ENCODE measurements at places on chromosomes 12 and 14.

DNA sequence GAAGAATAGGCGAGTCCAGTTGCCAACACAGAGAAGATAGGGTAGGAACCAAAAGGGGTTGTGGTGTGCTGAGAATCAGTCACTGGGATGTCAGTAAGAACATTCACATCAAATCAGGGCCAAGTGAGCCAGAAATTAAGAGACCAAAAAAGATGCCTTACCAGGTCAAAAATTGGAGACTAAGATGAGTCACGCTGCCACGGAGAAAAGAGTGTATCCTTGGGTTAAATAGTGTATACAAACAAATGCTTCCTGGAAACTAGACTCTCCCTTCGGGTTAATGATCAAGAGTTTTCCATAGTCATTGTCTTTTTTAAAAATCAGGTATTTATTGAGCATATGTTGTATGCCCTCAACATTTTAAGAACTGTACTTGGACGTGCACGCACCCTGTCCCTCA, 45.2 kb upstream of the BAZ1A start:
- no peak for DNase-seq
- no peaks in the 10 kb centered on the region for H3K36me3 ChIP-seq
- H3K27ac ChIP-seq: no peak overlapping the region
- H3K4me3 ChIP-seq: no peak overlapping the region
- H3K4me1 ChIP-seq: no peaks in the 10 kb centered on the region
- no peaks in the 10 kb centered on the region for H3K27me3 ChIP-seq

- H3K4me3 ChIP-seq: no peak overlapping the region
- no peaks in the 10 kb centered on the region for H3K27me3 ChIP-seq
- no peak for DNase-seq
- H3K4me1 ChIP-seq: peaks cover 18% of the 10 kb centered on the region
- no peaks in the 10 kb centered on the region for H3K36me3 ChIP-seq
Observed at GRCh38 chr12:116202940-116203339, 74.6 kb downstream of the MED13L start.

DNA sequence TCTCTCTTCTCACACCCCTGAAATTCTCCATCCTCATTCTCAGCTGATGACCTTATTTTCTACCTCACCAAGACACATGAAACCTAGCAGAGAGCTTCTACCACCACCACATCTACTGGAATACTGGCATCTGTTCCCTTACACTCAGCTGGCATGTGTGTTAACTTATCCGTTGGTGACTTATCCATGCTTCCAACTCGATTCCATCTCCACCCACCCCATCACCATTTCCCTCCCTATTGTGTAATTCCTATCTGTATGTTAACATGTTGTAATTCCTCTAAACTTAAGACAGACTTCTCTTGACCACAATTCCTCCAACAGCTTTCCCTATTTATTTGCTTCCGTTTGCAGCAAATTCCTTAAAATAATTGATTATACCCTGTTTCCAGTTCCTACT, 15.4 kb downstream of the C1S start:
- H3K4me3 ChIP-seq: no peak overlapping the region
- H3K27ac ChIP-seq: no peak overlapping the region
- H3K27me3 ChIP-seq: no peaks in the 10 kb centered on the region
- no peak for DNase-seq
- H3K36me3 ChIP-seq: peaks cover 10% of the 10 kb centered on the region

DNA sequence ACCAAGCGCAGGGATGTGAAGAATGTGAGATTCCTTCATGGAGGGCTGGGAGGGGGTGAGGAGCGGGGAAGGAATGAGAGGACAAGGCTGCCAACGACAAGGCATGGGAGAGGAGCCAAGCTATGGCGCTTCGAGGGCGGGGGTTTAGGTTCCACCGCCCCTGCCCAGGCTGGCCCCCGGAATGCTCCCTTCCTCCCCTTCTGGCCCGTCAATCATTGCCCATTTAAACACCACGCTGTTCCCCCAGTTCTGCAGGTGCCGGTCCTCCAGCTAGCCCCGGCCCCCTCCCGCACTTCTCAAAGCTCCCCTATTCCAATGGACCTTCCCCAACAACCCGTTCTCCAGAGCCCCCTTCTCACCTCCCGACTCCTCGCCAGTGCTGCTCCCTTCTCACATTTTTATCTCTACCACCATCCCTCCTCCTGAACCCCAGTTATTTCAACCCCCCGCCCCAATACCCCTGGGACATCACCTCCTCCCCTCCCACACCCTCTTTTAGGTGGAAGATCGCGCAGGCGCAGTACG, 428 bp downstream of the RNF41 start:
- peak overlapping the region; percentile 98 for H3K27ac ChIP-seq
- no peaks in the 10 kb centered on the region for H3K27me3 ChIP-seq
- peak overlapping the region; percentile 73 for H3K4me3 ChIP-seq
- peaks cover 42% of the 10 kb centered on the region for H3K4me1 ChIP-seq
- peak; percentile 81 for DNase-seq

DNA sequence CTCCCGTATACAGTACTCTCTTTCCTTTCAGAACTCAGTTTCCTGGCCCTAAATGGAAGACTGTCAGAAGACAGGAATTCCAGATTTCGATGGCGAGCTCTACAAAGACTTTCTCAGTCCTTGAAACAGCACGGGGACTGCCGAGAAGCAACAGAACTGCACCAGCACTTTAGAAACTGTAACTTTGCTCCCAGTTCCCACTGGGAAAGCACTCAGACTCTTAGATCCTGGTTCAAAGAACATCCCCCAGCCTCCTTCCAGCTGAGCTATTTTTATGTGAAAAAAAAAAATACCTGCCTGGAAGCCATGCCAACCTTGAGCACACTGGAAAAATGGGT, 1.8 kb downstream of the PXN start:
- DNase-seq: no peak
- no peaks in the 10 kb centered on the region for H3K36me3 ChIP-seq
- peaks cover 36% of the 10 kb centered on the region for H3K4me1 ChIP-seq
- peak overlapping the region; percentile 70 for H3K27ac ChIP-seq
- H3K4me3 ChIP-seq: no peak overlapping the region
- no peaks in the 10 kb centered on the region for H3K27me3 ChIP-seq

DNA sequence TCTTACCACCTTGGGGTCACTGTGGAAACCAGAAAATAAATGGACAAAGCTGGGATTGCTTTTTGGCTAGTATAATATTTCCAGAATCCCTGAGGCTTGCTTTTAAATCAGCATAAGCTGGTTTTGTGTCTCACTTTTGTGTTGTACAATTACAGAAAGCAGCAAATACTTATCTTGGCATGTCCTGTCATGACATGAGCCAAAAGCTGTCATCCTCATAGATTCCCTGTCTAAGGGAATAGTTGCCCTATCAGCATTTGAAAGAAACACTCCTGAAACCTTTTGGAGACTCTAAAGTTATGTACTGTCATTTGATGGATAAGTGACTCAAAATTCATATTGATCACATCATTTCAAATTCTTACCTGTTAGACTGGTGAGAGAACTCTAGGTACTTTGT, 987.2 kb downstream of the NRXN3 start:
- DNase-seq: no peak
- H3K36me3 ChIP-seq: no peaks in the 10 kb centered on the region
- H3K27me3 ChIP-seq: no peaks in the 10 kb centered on the region
- no peak overlapping the region for H3K27ac ChIP-seq
- no peak overlapping the region for H3K4me3 ChIP-seq
- no peaks in the 10 kb centered on the region for H3K4me1 ChIP-seq

GRCh38 chr12:67645126-67645525, 3.4 kb upstream of the DYRK2 start:
- no peak overlapping the region for H3K4me3 ChIP-seq
- H3K4me1 ChIP-seq: peaks cover 5% of the 10 kb centered on the region
- H3K27ac ChIP-seq: no peak overlapping the region
- H3K27me3 ChIP-seq: no peaks in the 10 kb centered on the region
- H3K36me3 ChIP-seq: no peaks in the 10 kb centered on the region

- no peak overlapping the region for H3K27ac ChIP-seq
- no peak overlapping the region for H3K4me3 ChIP-seq
- no peaks in the 10 kb centered on the region for H3K36me3 ChIP-seq
- no peaks in the 10 kb centered on the region for H3K27me3 ChIP-seq
- H3K4me1 ChIP-seq: no peaks in the 10 kb centered on the region
Observed at GRCh38 chr12:67798768-67799167, 150.2 kb downstream of the DYRK2 start.

DNA sequence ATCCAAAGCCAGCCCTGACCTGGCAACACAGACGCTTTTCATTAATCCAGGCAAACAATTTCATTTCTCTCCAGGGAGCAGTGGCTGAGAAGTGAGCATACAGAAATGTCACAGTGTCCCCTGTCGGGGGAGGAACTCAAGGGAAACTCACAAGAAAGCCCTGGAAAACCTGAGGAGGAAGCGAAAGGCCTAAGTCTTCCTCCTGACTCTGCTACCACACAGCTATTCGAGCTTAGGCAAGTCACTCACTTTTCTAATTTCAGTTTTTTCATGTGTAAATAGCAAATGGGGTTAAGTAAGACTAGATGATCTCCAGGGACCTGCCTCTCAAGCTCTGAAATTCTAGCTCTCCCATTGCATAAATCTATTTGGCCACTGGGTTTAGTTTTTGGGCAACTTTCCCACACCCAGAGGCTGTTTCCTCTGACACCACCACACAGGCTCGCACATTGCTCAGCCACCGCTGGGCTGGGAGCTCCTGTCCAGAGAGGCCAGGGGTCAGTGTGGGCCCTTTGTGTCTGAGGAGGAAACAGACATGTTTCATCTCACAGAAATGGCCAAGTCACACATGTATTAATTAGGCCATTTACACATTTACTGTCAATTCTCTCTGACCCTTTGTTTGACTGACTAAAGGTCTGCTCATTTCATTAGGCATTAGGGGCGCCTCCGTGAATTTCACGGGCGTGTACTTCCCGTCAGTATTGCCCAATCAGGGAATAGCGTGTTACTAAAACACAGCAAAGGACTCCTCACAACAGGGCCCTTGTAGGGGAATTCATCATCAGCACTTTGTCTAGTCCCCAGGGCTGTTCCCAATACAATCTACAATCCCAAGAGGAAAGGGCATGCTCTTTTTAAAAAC, 9.8 kb upstream of the PNMA1 start:
- H3K4me1 ChIP-seq: peaks cover 59% of the 10 kb centered on the region
- peak; percentile 66 for DNase-seq
- no peak overlapping the region for H3K27ac ChIP-seq

DNA sequence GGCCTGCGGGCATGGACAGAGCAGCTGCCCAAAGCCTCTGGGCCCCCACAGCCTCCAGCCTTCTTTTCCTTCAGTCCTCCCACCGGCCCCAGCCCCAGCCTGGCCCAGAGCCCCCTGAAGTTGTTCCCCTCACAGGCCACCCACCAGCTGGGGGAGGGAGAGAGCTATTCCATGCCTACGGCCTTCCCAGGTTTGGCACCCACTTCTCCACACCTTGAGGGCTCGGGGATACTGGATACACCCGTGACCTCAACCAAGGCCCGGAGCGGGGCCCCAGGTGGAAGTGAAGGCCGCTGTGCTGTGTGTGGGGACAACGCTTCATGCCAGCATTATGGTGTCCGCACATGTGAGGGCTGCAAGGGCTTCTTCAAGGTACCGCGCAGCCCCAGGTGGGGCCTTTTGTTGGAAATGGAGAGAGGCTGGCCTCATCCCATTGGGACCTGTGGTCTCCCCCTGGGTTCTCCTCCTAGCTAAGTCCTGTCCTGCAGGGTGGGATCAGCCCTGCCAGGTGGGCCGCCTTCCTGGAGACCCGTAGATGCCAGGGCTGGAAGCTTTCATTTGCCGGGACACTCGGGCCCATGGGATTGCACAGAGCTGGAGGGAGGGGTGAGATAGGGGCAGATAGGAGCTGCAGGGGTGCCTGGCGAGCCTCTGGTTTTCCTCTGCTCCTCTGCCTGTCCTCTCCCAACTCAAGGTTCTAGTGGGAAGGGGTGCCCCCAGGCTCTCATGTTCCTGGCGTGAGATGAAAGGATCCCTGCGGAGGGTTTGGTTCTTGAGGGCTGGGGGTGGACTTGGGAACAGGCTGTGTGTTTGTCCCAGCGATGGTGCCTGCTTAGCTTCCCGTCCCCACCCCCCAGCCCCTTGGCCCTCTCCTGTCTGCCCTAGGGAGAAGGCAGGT, 3.8 kb downstream of the NR4A1 start:
- H3K27ac ChIP-seq: peak overlapping the region; percentile 98
- peaks cover 57% of the 10 kb centered on the region for H3K36me3 ChIP-seq
- H3K27me3 ChIP-seq: no peaks in the 10 kb centered on the region
- no peak overlapping the region for H3K4me3 ChIP-seq
- H3K4me1 ChIP-seq: peaks cover 22% of the 10 kb centered on the region

GRCh38 chr12:86660488-86661147, 404.4 kb upstream of the MGAT4C start:
- no peaks in the 10 kb centered on the region for H3K27me3 ChIP-seq
- H3K36me3 ChIP-seq: no peaks in the 10 kb centered on the region
- no peak for DNase-seq
- H3K4me1 ChIP-seq: no peaks in the 10 kb centered on the region
- no peak overlapping the region for H3K27ac ChIP-seq

DNA sequence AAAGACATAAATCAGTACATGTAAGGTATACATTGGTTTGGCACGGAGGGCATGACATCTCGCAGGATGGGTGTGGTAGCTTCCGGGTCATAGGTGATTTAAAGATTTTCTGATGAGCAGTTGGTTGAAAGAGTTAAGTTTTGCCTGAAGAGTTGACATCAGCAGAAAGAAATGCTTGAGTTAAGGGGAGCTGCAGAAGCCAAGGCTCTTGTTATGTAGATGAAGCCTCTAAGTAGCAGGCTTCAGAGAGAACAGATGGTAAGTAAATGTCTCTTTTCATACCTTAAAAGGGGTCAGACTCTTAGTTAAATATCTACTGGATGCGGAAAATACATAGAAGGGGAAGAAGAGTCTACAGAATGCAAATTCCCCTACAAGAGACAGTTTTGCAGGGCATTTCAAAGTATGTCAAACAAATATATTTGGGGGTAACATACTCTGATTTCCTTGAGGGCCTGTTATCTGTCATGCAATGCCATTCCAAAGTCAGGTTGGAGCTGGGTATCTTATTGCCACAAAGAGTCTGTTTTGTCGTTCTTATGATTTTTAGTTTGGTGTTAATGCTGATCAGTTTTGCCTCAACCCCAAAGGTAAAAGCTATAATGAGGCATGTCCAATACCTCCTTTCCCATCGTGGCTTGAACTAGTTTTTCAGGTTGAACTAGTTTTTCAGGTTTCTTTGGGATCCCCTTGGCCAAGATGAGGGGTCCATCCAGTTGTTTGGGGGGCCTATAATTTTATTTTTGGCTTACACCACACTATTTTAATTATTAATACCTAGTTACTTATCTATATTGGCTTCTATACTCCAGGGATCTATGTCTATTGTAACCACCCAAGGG, 67.0 kb downstream of the PTHLH start:
- no peaks in the 10 kb centered on the region for H3K36me3 ChIP-seq
- H3K27ac ChIP-seq: no peak overlapping the region
- no peak overlapping the region for H3K4me3 ChIP-seq
- no peaks in the 10 kb centered on the region for H3K27me3 ChIP-seq

DNA sequence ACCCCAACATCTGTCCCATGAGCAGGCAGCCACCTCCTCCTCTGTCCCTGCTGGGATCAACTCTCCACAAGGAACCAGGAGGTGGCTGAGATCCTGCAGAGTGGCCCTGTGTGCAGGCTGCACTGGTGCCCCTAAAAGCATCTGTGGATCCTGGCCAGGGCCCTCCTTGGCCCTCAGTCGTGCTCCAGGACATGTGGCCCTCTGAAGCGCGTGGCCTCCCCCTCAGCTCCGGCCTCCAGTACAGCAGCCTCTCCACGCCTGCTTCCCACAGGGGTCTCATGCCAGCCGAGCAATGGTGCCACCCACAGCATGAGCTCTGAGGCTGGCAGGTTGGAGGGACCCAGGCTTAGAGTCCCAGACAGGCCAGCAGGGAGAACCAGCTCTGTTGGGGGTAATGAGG, 77.4 kb upstream of the NOS1 start:
- no peak overlapping the region for H3K27ac ChIP-seq
- no peaks in the 10 kb centered on the region for H3K4me1 ChIP-seq
- DNase-seq: no peak
- no peak overlapping the region for H3K4me3 ChIP-seq

All from adrenal gland (tissue), 19 donors.